ENCODE measurements at places on chromosomes 6 and 20.

GRCh38 chr20:29419378-29419777 is 1838.1 kb upstream of the DEFB115 start:
- DNase-seq: no peak

- no peak for DNase-seq
These were observed 14.8 kb upstream of the OVOL2 start for GRCh38 chr20:18072532-18072931.

DNA sequence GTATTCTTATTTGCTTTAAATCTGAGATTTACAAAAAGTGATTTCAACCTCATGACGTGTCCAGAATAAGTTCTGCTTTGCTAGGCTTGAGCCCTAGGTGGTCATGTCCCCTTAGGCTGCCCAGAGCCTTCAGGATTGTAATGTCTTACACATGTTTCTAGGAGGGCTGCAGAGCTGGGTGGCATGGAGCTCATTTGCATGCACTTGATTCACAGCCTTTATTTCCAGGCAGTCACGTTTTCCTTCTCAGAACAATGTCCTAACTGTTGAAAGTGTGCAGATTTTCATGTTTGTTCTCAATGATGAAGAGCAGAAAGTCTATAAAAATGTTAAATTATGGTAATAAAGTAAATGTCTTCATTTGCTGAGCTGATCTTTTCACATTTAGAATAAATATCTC is 448.6 kb upstream of the SOX4 start:
- DNase-seq: no peak

DNA sequence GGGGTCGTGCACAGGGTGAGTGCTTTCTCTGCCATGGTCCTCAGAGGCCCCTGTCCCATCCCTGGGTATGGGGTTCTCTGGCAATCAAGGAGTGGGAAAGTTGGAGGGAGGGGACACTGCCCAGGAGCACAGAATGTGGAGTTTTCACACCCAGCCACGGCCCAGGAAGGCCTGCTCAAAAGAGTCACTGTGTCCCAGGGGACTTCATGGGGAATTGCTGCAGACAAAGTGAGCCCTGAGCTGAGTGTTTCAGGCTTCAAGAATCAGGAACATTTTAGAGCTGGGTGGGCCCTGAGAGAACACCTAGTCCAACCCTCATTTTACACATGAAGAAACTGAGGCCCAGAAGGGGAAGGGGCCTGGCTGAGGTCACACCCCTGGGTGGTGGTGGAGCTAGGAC is 5.7 kb downstream of the MAPK13 start:
- DNase-seq: no peak

GRCh38 chr6:378090-378957 is 13.2 kb upstream of the IRF4 start:
- DNase-seq: no peak

- no peak for DNase-seq
These were observed 70.4 kb upstream of the SIRPA start for GRCh38 chr20:1824834-1825233.

GRCh38 chr6:41442352-41442672 is 103.9 kb upstream of the FOXP4 start:
- no peak for DNase-seq

- no peak for DNase-seq
These were observed 24.3 kb upstream of the MTHFD1L start for GRCh38 chr6:150841189-150841588.

- no peak for DNase-seq
These were observed 53.8 kb upstream of the UFL1 start for GRCh38 chr6:96467814-96468213.

- DNase-seq: no peak
These were observed 721.8 kb downstream of the PHF3 start for GRCh38 chr6:64357430-64357829.

- no peak for DNase-seq
These were observed 35.6 kb upstream of the GATA5 start for GRCh38 chr20:62511300-62511914.

DNA sequence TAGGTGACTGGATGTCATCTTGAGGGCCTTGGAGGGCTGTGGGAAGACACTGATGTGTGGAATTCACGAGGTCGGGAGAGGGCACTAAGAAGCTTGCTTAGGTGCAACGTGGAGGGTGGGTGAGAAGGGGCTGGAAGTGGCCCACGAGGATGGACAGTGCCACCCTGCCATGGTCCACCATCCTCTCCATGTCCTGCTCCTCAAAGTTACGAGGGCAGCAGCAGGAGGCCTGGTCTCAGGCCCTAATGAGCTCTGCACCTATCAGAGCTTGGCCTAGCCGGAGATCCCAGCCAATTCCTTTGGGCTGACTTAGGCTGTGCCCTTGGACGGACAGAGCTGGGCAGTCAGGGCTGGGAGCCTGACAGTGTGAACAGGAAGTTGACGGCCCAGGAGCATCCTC is 27.8 kb upstream of the SCRT2 start:
- no peak for DNase-seq

DNA sequence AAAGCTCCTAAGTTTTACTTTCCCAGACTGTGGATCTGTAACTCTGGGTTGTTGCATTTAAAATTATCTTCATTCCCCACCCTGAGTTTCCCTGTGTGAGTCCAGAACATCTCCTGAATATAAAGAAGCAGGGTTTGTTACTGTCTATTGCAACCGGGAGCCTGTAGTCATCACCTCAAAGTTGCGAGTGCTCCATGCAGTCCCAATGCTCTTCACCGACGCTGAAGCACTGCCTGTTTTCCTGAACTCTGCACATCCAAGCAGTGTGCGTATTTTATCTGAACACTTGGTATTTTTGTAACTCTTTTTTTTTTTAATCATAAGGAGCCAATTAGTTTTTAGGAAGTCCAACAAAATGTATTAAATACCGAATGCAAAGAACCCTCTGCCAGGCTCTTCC is 907 bp upstream of the HLA-B start:
- no peak for DNase-seq

DNA sequence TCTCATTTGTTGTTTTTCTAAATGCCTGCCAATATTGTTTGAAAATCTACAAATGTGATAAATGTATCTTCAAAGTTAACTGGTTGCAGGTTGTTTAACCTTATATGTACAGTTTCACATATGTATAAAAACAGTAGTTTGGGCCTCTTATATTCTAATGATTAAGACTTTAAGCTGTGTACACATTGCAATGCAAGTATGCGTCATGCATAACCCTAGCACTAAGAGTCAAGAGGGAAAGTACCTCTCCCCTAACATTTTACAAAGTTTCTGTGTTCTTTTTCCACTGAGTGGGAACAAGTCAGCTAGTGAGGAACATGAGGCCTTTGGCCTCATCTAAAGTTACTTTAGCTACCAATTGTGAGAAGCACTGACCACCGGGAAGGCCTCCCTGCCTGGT is 25.7 kb upstream of the MICB start:
- DNase-seq: no peak
